T-helper 17 cell (primary cell): ENCODE measurements at places on chromosomes 12 and 14.
A peak's percentile ranks its signal among the peaks of the same experiment; 100 is the strongest.

DNA sequence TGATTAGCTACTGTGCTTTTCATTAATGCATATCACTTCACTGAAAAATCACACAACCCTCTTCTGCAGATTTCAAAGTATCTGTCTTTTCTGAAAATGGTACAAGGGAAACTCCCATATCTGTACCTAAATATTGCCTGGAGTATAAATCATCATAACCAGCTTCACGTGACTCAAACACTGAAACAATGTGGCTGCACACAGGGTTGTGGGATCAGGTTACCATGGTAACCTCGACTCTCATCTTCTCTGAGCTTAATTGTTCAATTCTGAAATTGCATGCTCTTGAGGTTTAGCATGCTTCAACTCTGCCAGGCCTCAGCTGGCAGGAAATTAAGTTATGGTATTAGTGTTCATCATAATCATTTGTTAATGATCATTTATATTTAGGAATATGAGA lies 77.5 kb upstream of the CPSF6 start:
- peak overlapping the region; percentile 73 for H3K27ac ChIP-seq
- no peak overlapping the region for H3K4me3 ChIP-seq
- no peaks in the 10 kb centered on the region for H3K36me3 ChIP-seq

GRCh38 chr12:23399402-23399933 lies 550.0 kb downstream of the SOX5 start:
- no peak overlapping the region for H3K4me3 ChIP-seq
- no peaks in the 10 kb centered on the region for H3K36me3 ChIP-seq
- H3K4me1 ChIP-seq, result no peaks in the 10 kb centered on the region
- no peaks in the 10 kb centered on the region for H3K27me3 ChIP-seq
- H3K27ac ChIP-seq, result no peak overlapping the region

- no peak for DNase-seq
- H3K27me3 ChIP-seq, result peaks cover 23% of the 10 kb centered on the region
- peaks cover 4% of the 10 kb centered on the region for H3K36me3 ChIP-seq
- H3K4me3 ChIP-seq, result no peak overlapping the region
- H3K4me1 ChIP-seq, result peaks cover 8% of the 10 kb centered on the region
These were observed 7.1 kb upstream of the PGF start for GRCh38 chr14:74962493-74962892.

- DNase-seq, result no peak
- H3K4me1 ChIP-seq, result no peaks in the 10 kb centered on the region
- no peaks in the 10 kb centered on the region for H3K36me3 ChIP-seq
- H3K27me3 ChIP-seq, result no peaks in the 10 kb centered on the region
- no peak overlapping the region for H3K27ac ChIP-seq
These were observed 253.3 kb downstream of the SLC15A4 start for GRCh38 chr12:128570191-128571065.

GRCh38 chr12:127239781-127240180 lies 1027.2 kb upstream of the TMEM132C start:
- no peak overlapping the region for H3K27ac ChIP-seq
- no peaks in the 10 kb centered on the region for H3K36me3 ChIP-seq
- no peaks in the 10 kb centered on the region for H3K4me1 ChIP-seq
- H3K27me3 ChIP-seq, result peaks cover 4% of the 10 kb centered on the region
- H3K4me3 ChIP-seq, result no peak overlapping the region
- no peak for DNase-seq

DNA sequence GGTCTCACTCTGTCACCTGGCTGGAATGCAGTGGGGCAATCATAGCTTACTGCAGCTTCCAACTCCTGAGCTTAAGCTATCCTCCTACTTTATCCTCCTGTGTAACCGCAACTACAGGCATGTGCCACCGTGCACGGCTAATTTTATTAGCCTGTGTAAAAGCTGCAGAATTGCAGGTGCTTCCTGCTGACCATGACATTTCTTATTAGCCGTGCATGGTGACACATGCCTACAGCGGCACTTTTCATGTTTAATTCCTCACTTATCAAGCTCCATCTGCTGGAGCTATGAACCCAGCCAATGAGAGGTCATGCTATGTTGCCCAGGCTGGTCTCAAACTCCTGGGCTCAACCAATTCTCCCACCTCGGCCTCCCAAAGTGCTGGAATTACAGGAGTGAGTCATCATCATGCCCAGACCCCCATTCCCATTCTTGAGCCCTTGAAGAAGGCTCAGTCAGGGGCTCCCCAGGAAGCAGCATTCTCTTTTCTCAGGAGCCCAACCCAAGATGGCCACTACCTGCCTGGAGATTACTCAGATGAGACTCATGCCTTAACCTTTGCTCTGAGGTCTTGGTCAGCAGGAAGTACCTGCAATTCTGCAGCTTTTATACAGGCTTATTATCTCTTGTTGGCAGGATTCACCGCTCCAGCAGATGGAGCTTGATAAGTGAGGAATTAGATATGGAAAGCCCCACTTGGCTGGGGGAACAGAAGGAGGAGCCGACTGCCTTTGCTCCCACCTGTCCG lies 503.2 kb downstream of the MED13L start:
- no peak overlapping the region for H3K27ac ChIP-seq
- no peak for DNase-seq
- H3K4me1 ChIP-seq, result no peaks in the 10 kb centered on the region
- no peaks in the 10 kb centered on the region for H3K27me3 ChIP-seq
- H3K4me3 ChIP-seq, result no peak overlapping the region

DNA sequence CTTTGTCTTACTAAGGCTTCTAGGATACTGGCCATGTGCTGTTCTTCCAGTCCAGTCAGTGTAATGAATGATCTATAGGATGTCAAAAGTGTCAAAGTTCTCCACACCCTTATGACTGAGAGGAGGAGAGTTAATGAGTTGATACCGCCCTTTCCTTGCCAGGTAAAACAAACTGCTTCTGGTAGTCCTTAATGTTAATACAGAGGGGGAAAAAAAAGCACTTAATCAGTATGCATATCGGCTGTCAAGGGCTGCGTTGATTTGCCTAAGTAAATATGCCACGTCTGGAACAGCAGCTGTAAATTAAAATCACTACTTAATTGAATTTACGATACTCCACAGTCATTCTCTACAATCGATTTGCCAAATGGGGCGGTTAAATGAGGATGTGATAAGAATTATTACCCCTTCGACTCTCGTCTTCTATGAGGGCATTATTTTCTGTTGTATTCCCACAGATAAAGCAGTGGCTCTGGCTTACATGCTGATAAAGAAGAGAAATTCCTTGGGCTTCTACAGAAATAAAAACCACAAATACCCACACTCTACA lies 416.0 kb downstream of the KCNH5 start:
- no peaks in the 10 kb centered on the region for H3K27me3 ChIP-seq
- no peak for DNase-seq
- no peaks in the 10 kb centered on the region for H3K36me3 ChIP-seq

DNA sequence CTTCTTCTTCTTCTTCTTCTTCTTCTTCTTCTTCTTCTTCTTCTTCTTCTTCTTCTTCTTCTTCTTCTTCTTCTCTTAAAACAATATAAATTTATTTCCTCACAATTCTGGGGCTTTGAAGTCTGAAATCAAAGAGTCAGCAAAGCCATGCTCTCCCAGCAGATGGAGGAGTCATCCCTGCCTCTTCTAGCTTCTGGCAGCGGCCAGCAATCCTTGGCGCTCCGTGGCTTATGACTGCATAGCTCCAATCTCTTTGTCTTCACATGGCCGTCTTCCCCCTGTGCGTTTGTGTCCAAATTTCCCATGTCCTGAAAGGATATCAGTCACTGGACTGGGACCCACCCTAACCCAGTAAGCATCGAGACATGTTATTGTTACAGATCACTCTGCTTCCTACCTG lies 22.9 kb downstream of the KCNA1 start:
- no peaks in the 10 kb centered on the region for H3K4me1 ChIP-seq
- DNase-seq, result no peak
- H3K27me3 ChIP-seq, result peaks cover 76% of the 10 kb centered on the region
- no peak overlapping the region for H3K4me3 ChIP-seq
- H3K36me3 ChIP-seq, result no peaks in the 10 kb centered on the region

DNA sequence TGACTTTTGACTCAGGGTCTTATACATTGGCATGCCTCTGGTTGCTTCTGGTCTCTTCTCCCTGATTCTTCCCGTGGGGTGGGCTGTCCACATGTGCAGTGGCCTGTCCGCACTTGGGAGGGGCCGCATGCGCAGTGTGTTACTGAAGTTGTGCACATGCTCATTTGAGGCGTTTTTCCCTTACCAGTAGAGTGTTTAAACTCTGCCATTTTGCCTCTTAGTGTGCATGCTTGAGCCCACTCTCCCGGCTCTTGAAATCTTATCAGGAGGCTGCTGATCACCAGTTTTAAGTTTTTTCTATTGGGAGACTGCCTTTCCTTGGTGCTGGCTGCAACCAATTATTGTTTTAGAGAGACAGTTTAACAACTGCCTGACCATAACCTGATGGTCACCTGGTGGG lies 32.1 kb upstream of the HECTD1 start:
- no peak overlapping the region for H3K27ac ChIP-seq
- peaks cover 3% of the 10 kb centered on the region for H3K36me3 ChIP-seq
- peaks cover 14% of the 10 kb centered on the region for H3K4me1 ChIP-seq
- no peak for DNase-seq
- no peak overlapping the region for H3K4me3 ChIP-seq

DNA sequence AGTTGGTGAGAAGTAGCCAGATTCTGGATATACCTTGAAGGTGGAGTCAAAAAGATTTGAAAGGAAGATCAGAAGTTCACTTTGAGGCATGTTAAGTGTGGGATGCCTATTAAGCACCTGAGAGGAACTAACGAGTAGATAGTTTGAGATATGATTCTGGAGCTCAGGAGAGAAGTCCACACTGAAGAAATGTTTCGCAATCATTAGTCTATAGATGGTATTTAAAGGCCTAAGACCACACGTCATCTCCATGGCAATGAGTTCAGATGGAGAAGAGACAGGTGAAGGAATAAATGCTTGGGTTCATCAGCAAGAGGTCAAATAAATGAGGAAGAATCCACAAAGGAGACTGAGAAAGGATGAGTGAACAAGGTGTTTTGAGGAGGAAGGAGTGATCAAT lies 192.9 kb upstream of the NEDD1 start:
- no peaks in the 10 kb centered on the region for H3K27me3 ChIP-seq
- no peaks in the 10 kb centered on the region for H3K4me1 ChIP-seq
- no peak overlapping the region for H3K27ac ChIP-seq
- no peaks in the 10 kb centered on the region for H3K36me3 ChIP-seq
- H3K4me3 ChIP-seq, result no peak overlapping the region
- no peak for DNase-seq

- no peaks in the 10 kb centered on the region for H3K36me3 ChIP-seq
- H3K27ac ChIP-seq, result peak overlapping the region; percentile 99
- DNase-seq, result peak; percentile 24
These were observed 109.4 kb downstream of the ARF6 start for GRCh38 chr14:50001999-50002925.

DNA sequence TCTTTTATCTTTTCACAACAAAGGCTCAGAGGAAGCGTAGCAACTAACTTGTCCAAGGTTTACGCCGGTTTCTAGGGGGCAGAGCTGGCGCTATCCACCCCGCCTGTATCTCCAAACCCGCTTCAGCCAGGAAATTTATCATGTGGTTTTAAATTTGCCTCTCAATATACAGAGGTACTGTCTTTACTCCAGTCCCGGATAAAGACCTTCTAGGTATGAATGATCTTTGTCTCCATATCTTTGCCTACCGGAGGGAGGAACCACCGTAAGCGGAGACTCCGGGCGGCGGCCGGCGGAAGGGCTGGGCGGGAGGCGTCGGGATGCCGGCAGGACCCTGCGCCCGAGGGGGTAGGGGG lies 693 bp upstream of the RIMKLB start:
- DNase-seq, result no peak
- peak overlapping the region; percentile 75 for H3K27ac ChIP-seq
- peak overlapping the region; percentile 93 for H3K4me3 ChIP-seq
- peaks cover 8% of the 10 kb centered on the region for H3K36me3 ChIP-seq

- no peak overlapping the region for H3K4me3 ChIP-seq
- peaks cover 85% of the 10 kb centered on the region for H3K27me3 ChIP-seq
- H3K27ac ChIP-seq, result no peak overlapping the region
These were observed 6.7 kb downstream of the RPH3A start for GRCh38 chr12:112798048-112798760.

DNA sequence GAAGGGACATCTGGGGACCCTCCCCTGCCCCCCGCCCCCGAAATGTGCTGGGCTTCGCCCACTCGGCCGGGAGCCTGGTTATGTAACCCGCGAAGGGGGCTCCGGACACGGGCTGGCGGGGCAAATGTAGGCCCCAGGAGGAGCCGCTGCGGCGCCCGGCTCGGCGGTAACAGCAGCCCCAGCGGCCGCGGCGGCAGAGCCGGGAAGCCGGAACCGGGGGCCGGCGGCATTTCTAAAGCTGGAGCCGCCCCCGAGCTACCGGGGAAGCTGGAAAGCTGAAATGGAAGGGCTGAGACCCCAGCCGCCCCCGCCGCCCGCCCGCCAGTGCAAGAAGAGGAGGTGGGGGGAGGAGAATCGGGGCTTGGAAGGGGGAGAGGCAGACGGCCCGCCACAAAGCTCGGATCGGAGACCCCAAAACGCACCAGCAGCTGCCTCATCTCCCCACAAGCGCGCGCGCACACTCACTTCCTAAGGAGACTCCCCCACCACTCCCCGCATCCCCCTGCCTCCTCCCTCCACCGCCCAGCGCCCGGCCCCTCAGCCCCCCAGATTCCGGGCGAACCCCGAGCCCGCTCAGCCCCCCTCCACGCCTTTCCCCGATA lies 1.5 kb downstream of the KDM2B start:
- H3K27me3 ChIP-seq, result no peaks in the 10 kb centered on the region
- DNase-seq, result peak; percentile 32
- peaks cover 34% of the 10 kb centered on the region for H3K4me1 ChIP-seq
- peak overlapping the region; percentile 98 for H3K27ac ChIP-seq

GRCh38 chr12:76622351-76622750 lies 62.8 kb upstream of the OSBPL8 start:
- peaks cover 5% of the 10 kb centered on the region for H3K4me1 ChIP-seq
- no peak for DNase-seq
- no peaks in the 10 kb centered on the region for H3K36me3 ChIP-seq

DNA sequence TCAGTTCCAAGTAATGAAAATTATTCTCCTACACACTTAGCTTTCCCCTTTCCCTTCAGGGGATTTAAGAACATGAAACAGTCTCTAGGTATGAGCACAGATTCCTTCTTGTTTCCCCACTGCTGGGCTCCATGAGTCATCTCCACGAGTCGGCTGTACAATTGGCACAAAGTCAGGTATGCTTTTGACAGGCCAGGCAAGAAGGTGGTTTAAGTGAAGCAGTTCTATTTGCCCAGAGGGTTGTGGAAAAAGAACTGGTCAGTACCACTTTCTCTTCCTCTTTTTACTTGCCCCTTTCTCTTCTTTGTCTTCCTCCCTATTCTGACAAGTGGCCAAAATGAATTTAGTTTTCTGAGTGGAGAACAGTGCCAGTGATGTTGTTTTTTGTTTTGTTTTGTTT lies 16.3 kb downstream of the DYNC1H1 start:
- H3K27me3 ChIP-seq, result no peaks in the 10 kb centered on the region
- H3K27ac ChIP-seq, result no peak overlapping the region
- peaks cover 9% of the 10 kb centered on the region for H3K36me3 ChIP-seq
- peaks cover 8% of the 10 kb centered on the region for H3K4me1 ChIP-seq

DNA sequence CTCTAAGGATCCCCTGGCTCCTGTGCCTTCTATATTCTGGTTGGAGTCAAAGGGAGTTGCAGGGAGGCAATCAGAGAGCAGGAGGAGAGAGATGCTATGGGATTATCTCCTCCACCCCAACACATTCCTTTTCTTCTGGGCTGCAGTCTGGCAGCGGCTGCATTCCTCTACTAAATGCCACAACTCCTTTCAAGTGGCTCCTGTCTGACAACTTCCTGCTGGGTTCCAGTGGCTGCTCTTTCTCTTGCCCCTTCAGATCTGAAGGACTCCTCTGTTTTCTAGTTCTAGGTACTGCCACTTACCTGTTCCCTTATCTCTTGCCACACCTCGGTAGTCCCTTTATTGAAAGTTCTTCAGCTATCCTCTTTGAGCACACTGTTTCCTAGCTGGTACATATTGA lies 425.0 kb downstream of the SNAPC1 start:
- DNase-seq, result no peak
- no peaks in the 10 kb centered on the region for H3K4me1 ChIP-seq

- H3K4me3 ChIP-seq, result no peak overlapping the region
- H3K4me1 ChIP-seq, result peaks cover 13% of the 10 kb centered on the region
- peaks cover 5% of the 10 kb centered on the region for H3K36me3 ChIP-seq
- H3K27ac ChIP-seq, result peak overlapping the region; percentile 66
- DNase-seq, result no peak
These were observed 79.1 kb downstream of the RAD52 start for GRCh38 chr12:870378-870777.
